NCI-H2081 (cell line): ENCODE measurements at places on chromosomes 12 and 14.

GRCh38 chr14:24576182-24576581 lies at the start of gene CTSG:
CTSG (minus strand) TSS chr14:24576250; CDS start chr14:24576223, 27 bp downstream.
- no peak for DNase-seq

GRCh38 chr14:54424479-54424901 lies 16.7 kb downstream of the CNIH1 start:
- DNase-seq: peak; percentile 32

DNA sequence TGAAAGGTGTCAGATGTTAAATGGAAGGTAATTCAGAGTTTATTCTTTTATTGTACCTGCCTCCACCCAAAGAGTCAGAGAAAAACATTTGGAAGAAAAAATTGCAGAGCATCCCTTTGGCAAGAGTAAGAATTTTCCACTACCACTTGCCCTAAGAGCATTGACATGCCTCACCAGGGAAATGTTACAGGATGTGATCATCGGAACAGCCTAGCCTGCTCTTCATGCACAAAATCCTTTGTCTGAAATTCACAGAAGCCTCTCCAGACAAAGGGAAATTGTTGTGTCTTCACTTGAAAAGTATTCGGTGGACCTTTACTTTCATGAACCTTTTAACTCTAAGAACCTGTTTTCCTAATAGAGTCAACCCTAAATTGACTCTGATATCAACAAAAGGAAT lies 36.9 kb downstream of the ATP2A2 start:
- DNase-seq: no peak

GRCh38 chr12:50062728-50063460 lies 5.5 kb downstream of the ASIC1 start:
- DNase-seq: no peak

DNA sequence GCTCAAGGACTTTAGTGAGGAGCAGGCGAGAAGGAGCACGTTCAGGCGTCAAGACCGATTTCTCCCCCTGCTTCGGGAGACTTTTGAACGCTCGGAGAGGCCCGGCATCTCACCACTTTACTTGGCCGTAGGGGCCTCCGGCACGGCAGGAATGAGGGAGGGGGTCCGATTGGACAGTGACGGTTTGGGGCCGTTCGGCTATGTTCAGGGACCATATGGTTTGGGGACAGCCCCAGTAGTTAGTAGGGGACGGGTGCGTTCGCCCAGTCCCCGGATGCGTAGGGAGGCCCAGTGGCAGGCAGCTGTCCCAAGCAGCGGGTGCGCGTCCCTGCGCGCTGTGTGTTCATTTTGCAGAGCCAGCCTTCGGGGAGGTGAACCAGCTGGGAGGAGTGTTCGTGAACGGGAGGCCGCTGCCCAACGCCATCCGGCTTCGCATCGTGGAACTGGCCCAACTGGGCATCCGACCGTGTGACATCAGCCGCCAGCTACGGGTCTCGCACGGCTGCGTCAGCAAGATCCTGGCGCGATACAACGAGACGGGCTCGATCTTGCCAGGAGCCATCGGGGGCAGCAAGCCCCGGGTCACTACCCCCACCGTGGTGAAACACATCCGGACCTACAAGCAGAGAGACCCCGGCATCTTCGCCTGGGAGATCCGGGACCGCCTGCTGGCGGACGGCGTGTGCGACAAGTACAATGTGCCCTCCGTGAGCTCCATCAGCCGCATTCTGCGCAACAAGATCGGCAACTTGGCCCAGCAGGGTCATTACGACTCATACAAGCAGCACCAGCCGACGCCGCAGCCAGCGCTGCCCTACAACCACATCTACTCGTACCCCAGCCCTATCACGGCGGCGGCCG lies 1.1 kb downstream of the PAX9 start:
- DNase-seq: peak; percentile 59

GRCh38 chr14:57464008-57464730 lies 29.5 kb downstream of the CCDC198 start:
- no peak for DNase-seq

- DNase-seq: no peak
Measured at GRCh38 chr14:104087505-104087904, 2.0 kb downstream of the ASPG start.

- DNase-seq: no peak
Measured at GRCh38 chr12:124893792-124894516, 20.5 kb downstream of the UBC start.

- no peak for DNase-seq
Measured at GRCh38 chr12:27899151-27899661, 73.3 kb downstream of the PTHLH start.

DNA sequence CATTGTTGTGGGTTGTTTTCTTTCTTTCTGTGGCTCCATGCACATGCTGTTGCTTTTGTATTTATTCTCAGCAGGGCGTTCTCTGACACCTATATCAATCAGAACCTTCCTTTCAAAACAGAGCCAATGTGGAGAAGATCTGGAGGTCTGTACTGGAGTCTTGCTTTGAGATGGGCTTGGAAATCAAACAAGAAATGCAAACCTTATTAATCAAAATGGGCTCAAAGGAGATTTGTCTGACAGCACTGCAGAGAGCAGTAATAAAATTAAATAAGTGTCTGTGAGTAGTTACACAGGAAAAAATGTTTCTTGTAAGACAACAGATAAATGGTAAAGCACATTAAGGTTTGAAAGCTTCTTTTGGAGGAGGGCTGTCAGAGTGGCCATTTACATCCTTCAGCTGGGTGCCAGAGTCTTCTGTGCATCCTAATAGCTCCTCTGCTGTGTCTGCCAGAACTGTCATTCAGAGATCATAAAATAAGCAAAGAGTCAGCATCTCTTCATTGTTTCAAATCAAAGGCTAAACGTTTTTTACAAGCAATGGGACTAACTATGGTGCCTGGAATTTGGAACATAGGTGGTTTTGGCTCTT lies 414.3 kb downstream of the NAV3 start:
- no peak for DNase-seq

DNA sequence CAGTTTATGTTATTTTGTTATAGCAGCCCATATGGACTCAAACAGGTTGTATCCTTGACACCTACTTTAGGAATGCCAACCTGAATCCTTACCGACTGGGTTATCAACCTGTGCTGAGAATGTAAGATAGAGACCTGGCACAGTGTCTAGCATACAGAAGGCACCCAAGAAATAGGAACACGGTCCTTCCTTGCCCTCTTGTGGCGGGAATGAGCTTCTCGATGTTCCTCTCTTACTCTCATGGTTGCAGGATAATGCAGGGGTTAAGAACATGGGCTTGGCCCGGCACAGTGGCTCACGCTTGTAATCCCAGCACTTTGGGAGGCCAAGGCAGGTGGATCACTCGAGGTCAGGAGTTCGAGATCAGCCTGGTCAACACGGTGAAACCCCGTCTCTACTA lies 6.5 kb downstream of the C12orf43 start:
- DNase-seq: peak; percentile 14

DNA sequence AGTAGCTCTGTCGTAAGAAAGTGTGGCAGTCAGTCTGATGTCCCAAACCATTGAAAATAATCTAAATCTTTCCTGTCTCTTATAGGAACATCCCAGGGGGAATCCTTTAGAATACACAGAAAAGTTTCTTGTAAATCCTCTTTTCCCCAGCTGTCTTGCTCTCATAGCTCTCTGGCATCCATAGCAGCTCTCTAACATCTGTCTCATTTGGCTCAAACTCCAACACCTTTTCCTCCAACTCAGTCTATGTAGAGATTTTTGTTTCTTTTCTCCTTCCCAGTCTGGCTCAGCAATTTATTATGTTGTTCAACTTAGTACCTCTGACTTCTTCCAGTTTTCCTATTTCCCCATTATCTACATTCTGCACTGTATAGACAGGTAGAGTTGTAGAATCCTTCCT lies 84.4 kb upstream of the NEDD1 start:
- DNase-seq: no peak

DNA sequence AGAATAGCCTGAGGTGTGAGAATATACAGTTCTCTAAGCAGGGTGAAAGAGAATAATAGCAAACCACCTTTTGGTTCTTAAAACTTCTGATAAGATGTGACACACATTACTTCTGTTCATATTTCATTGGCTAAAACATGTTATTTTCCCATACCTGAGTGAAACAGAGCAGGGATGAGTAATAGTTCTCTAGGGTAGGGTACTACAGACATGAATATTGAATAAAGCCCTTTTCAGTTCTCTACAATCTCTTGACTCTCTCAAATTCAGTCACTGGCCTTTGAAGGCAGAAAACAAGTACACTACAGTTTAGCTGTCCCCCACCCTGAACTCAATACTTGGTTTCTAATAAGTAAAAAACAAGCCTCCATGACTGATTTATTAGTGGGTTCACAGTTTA lies 454.1 kb upstream of the MDGA2 start:
- DNase-seq: no peak

- no peak for DNase-seq
Measured at GRCh38 chr12:58395056-58395455, 453.7 kb downstream of the ATP23 start.

- DNase-seq: no peak
Measured at GRCh38 chr12:82968631-82969367, 282.1 kb downstream of the TMTC2 start.

GRCh38 chr14:100150932-100151587 lies 8.4 kb downstream of the DEGS2 start:
- DNase-seq: no peak

DNA sequence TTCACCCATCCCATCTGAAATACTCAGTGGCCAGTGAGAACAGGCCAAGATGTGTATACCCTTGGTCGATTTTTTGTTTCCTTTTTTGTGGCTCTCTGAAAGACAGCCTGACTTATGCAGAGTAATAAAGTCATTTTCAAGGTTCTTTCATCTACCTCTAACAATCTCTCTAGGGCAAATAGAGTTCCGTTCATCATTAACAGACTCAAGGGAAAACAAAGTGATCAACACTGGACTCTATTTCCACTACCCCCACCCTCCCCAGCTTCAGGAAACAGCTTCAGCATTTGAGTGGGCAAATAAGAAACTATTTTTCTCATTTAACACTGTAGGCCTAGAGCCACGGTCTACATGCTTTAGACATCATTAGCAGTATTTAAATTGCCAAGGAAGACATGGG lies 15.9 kb downstream of the PRKAB1 start:
- DNase-seq: no peak
